ENCODE measurements at places on chromosomes 7 and 10.
A peak's percentile ranks its signal among the peaks of the same experiment; 100 is the strongest.

GRCh38 chr10:22466763-22467334 lies 121.6 kb downstream of the SPAG6 start:
- no peak for DNase-seq
- no peaks in the 10 kb centered on the region for H3K36me3 ChIP-seq
- no peak overlapping the region for H3K27ac ChIP-seq
- no peak overlapping the region for H3K4me3 ChIP-seq

DNA sequence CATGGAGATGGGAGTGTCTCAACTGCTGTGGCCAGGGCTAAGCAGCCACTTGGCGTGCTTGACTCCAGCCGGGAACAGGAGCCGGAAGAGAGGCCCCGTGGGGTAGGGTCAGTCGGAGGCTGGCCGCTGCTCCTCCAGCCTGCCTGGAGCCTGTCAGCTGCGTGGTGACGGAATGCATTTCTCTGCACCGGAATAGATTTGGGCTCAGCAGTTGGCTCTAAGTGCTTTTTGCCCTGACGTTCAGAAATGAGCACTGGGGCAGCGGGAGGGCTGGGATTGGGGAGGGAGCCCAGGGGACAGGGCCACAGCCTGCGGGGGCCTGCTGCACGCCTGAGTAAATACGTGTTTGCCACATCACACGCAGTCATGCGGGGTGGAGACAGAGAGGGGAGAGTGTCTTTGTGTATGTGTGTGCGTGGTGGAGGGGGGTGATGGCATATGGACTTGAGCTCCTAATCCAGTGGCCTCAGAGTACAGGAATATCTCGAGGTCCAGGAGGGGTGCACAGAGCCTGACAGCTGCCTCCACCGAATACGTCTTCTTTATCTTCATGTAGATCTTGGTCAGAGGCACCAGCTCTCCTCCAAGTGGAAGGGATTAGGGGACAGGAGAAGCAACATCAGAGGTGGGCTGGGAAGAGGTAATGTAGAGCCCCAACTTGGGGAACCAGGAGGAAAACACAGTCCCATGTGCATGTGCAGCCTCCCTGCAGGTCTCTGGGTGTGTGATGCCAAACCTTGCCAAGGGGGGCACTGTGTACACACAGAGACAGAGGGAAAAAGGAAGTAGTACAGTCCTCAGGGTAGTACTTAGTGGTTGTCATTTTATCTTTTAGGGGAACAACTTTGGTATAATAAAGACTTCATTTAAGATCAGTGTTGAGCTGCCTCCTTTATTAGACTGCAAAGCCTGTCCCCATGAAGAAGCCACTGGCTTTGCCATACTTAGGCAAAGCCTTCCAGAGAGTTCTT lies 151.4 kb downstream of the CDH23 start:
- no peaks in the 10 kb centered on the region for H3K4me1 ChIP-seq
- H3K27ac ChIP-seq, result no peak overlapping the region
- no peaks in the 10 kb centered on the region for H3K36me3 ChIP-seq
- H3K4me3 ChIP-seq, result no peak overlapping the region
- H3K27me3 ChIP-seq, result no peaks in the 10 kb centered on the region

DNA sequence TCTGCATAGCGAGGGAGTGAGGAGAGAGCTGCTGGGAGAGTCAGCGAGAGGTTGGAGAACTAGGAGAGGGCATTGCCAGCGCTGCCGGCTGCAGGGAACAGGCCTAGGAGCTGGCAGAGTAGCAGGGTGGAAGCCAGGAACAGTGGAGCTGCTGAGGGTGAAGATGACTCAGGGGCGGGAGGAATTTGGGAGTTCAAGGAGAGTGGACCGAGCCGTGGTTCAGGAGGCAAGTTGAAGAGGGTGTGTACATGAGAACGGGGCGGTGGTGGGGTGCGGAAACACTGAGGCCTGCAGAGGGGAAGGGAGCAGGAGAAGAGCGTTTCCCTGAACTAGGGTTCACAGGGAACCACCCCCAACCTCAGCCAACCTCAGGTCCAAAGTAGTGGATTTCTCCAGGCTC lies 31.5 kb downstream of the HIF1AN start:
- H3K4me1 ChIP-seq, result peaks cover 2% of the 10 kb centered on the region
- H3K4me3 ChIP-seq, result no peak overlapping the region
- DNase-seq, result no peak
- H3K36me3 ChIP-seq, result no peaks in the 10 kb centered on the region
- peaks cover 42% of the 10 kb centered on the region for H3K27me3 ChIP-seq

GRCh38 chr7:71706597-71706975 lies 574.6 kb downstream of the GALNT17 start:
- no peak overlapping the region for H3K4me3 ChIP-seq
- no peaks in the 10 kb centered on the region for H3K36me3 ChIP-seq
- no peaks in the 10 kb centered on the region for H3K4me1 ChIP-seq
- no peak for DNase-seq
- no peak overlapping the region for H3K27ac ChIP-seq
- H3K27me3 ChIP-seq, result peaks cover 1% of the 10 kb centered on the region

DNA sequence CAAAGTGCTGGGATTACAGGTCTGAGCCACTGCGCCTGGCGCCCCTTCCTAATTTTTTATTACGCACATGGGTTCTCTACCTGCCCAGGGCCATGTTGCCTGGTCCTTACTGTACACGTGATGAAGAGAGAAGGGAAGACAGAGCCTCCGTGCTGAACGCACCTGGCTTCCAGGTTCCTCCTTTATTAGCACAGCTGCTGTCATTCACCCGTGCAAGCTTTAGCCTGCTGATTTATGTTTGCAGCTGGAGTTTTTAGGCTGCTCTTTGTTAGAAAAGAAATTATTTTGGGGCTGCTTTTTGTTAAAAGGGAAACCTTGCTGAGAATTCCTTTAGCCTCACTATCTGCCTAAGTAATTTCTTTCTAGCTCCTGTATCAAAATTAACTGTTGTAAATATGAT lies 417.0 kb downstream of the CALN1 start:
- no peaks in the 10 kb centered on the region for H3K27me3 ChIP-seq
- no peak overlapping the region for H3K27ac ChIP-seq
- no peaks in the 10 kb centered on the region for H3K36me3 ChIP-seq
- H3K4me3 ChIP-seq, result no peak overlapping the region
- no peaks in the 10 kb centered on the region for H3K4me1 ChIP-seq
- DNase-seq, result no peak

GRCh38 chr10:35598379-35598778 lies 6.8 kb upstream of the GJD4 start:
- no peaks in the 10 kb centered on the region for H3K36me3 ChIP-seq
- DNase-seq, result no peak
- H3K4me1 ChIP-seq, result no peaks in the 10 kb centered on the region
- no peak overlapping the region for H3K27ac ChIP-seq
- no peak overlapping the region for H3K4me3 ChIP-seq

- H3K27me3 ChIP-seq, result no peaks in the 10 kb centered on the region
- peak overlapping the region; percentile 100 for H3K27ac ChIP-seq
- peak; percentile 61 for DNase-seq
Observed at GRCh38 chr10:43407148-43407575, 1.8 kb downstream of the HNRNPF start.

GRCh38 chr7:30411173-30411572 lies 67.4 kb downstream of the NOD1 start:
- no peaks in the 10 kb centered on the region for H3K36me3 ChIP-seq
- H3K4me1 ChIP-seq, result no peaks in the 10 kb centered on the region
- no peaks in the 10 kb centered on the region for H3K27me3 ChIP-seq
- no peak overlapping the region for H3K4me3 ChIP-seq
- DNase-seq, result no peak

- no peak for DNase-seq
- H3K27ac ChIP-seq, result no peak overlapping the region
- no peaks in the 10 kb centered on the region for H3K4me1 ChIP-seq
- no peaks in the 10 kb centered on the region for H3K27me3 ChIP-seq
Observed at GRCh38 chr10:91677911-91678310, 45.0 kb upstream of the PPP1R3C start.

DNA sequence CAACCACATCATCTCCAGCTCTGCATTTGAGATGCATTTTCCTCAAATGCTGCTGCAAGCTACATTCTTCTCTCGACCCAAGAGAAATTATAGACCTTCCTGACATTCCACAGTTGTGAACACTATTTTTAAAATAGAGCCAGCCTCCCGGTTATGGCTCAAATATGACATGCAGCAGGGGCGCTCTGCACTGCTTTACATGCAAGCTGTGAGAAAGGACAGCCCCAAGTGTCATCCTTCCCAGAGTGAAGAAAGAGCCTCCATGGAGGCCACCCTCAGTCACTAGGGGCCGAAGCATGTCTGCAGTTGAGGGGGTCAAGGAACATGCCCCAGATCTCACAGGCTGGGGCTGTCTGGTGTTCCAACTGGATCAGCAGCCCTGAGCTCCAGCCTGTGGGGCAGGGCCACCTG lies 63.9 kb upstream of the CHST15 start:
- no peaks in the 10 kb centered on the region for H3K4me1 ChIP-seq
- DNase-seq, result no peak
- H3K36me3 ChIP-seq, result no peaks in the 10 kb centered on the region

GRCh38 chr7:74138945-74139843 lies 35.0 kb upstream of the EIF4H start:
- no peak for DNase-seq
- no peak overlapping the region for H3K4me3 ChIP-seq
- H3K27ac ChIP-seq, result no peak overlapping the region
- peaks cover 6% of the 10 kb centered on the region for H3K4me1 ChIP-seq
- no peaks in the 10 kb centered on the region for H3K36me3 ChIP-seq
- H3K27me3 ChIP-seq, result no peaks in the 10 kb centered on the region

DNA sequence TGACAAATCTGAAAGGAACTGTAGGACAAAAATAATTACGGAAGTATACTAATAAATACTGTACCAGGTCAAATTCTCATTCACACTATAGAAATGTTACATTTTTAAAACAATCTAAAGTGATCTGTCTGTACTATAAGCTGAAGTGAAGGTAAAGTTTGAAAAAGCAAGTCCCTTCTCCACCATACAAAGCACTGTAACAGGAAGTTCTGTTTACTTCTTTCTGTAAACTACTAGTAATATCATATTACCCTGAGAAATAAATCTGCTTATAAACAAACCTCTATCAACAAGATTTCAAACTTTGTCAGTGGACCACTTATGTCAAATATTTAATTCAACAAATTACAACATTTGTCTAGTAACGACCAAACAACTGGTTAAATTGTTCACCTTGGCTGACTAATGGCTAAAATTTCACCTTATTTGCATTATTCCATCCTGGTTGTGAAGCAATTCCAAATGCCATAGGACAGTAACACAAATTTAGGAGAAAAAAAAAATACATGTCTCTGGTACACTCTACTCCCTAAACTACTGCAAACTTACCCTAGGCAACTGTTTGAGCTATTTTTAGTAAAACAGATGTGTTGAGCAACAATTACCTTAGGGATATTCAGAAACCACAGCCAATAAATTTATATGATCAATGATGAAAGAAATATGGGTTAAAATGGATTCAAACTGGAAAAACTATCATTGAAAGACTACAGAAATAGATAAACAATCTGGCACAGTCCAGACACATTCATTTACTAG lies 126.0 kb downstream of the NRBF2 start:
- peaks cover 37% of the 10 kb centered on the region for H3K36me3 ChIP-seq
- H3K4me3 ChIP-seq, result no peak overlapping the region
- no peaks in the 10 kb centered on the region for H3K27me3 ChIP-seq
- peak overlapping the region; percentile 52 for H3K27ac ChIP-seq
- DNase-seq, result no peak
- H3K4me1 ChIP-seq, result peaks cover 71% of the 10 kb centered on the region

- no peaks in the 10 kb centered on the region for H3K4me1 ChIP-seq
- DNase-seq, result no peak
- H3K36me3 ChIP-seq, result no peaks in the 10 kb centered on the region
- H3K27me3 ChIP-seq, result no peaks in the 10 kb centered on the region
- no peak overlapping the region for H3K4me3 ChIP-seq
Observed at GRCh38 chr10:121078672-121079102, 227.5 kb downstream of the WDR11 start.

- no peaks in the 10 kb centered on the region for H3K36me3 ChIP-seq
- DNase-seq, result no peak
- no peak overlapping the region for H3K4me3 ChIP-seq
- no peaks in the 10 kb centered on the region for H3K4me1 ChIP-seq
- H3K27ac ChIP-seq, result no peak overlapping the region
Observed at GRCh38 chr10:126993208-126993607, 88.0 kb downstream of the DOCK1 start.

DNA sequence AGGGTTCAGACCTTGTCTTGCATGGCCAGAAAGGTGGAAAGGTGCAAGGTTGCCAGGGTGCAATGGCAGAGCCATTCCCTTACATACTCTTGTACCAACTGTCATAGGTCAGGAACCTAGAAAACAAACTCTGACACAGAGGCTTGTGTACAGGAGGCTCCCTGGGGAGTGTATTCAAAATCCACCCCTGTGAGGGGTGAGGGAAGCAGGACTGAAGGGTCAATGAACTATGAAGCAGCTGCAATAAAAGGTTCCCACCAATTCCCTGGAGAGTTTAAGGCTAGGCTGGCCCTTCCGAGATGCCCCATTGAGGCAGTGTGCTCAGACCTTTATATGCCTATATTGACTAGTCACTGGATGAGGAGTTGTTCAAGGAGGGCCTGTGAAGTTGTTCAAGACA lies 13.9 kb upstream of the CUZD1 start:
- no peaks in the 10 kb centered on the region for H3K27me3 ChIP-seq
- H3K27ac ChIP-seq, result no peak overlapping the region
- peaks cover 21% of the 10 kb centered on the region for H3K4me1 ChIP-seq
- H3K4me3 ChIP-seq, result no peak overlapping the region
- no peak for DNase-seq

- H3K36me3 ChIP-seq, result no peaks in the 10 kb centered on the region
- H3K4me3 ChIP-seq, result no peak overlapping the region
- DNase-seq, result no peak
- H3K27ac ChIP-seq, result no peak overlapping the region
Observed at GRCh38 chr10:7561216-7561893, 105.4 kb downstream of the ITIH5 start.

DNA sequence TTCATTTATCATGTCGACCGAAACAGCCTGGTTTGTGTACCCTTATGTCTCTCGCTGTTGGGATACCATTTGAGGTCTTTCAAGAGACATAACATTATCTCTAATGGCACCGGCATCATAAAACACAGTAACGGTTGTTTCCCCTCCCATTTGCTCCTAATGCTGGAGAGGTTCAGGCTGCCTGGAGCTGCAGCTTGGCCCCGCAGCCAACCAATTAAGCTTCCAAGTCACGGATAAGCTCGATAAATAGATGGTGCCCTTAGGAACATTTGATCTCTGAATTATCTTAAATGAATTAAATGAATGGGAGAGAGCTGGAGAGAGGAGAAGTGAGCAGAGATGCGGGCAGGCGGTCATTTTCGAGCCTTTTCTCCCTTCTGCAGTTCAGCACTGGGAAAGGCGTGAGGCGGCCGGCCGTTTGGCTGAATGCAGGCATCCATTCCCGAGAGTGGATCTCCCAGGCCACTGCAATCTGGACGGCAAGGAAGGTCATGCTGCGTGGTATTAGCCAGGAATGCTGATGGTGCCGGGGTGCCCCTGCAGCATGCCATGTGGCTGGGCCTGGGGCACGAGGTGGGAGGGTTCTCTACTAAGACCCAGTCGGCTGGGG lies 12.6 kb downstream of the CPA4 start:
- H3K27ac ChIP-seq, result no peak overlapping the region
- H3K4me3 ChIP-seq, result no peak overlapping the region
- no peak for DNase-seq
- H3K27me3 ChIP-seq, result no peaks in the 10 kb centered on the region
- H3K36me3 ChIP-seq, result no peaks in the 10 kb centered on the region

- peak overlapping the region; percentile 94 for H3K27ac ChIP-seq
- peaks cover 39% of the 10 kb centered on the region for H3K4me1 ChIP-seq
- peak overlapping the region; percentile 81 for H3K4me3 ChIP-seq
- peaks cover 40% of the 10 kb centered on the region for H3K36me3 ChIP-seq
Observed at GRCh38 chr7:74175340-74175739, 1.2 kb downstream of the EIF4H start.

GRCh38 chr10:7696545-7696944 lies 6.6 kb upstream of the ITIH2 start:
- DNase-seq, result no peak
- H3K36me3 ChIP-seq, result peaks cover 7% of the 10 kb centered on the region
- H3K4me3 ChIP-seq, result no peak overlapping the region
- H3K27me3 ChIP-seq, result peaks cover 7% of the 10 kb centered on the region
- no peak overlapping the region for H3K27ac ChIP-seq
- peaks cover under 1% of the 10 kb centered on the region for H3K4me1 ChIP-seq

Data from activated CD8-positive, alpha-beta T cell treated with anti-CD3 and anti-CD28 coated beads for 36 hours (primary cell).